ENCODE measurements at places on chromosomes 3 and 15.

- no peak for DNase-seq
Observed at GRCh38 chr3:2870724-2871333, 239.3 kb downstream of the IL5RA start.

DNA sequence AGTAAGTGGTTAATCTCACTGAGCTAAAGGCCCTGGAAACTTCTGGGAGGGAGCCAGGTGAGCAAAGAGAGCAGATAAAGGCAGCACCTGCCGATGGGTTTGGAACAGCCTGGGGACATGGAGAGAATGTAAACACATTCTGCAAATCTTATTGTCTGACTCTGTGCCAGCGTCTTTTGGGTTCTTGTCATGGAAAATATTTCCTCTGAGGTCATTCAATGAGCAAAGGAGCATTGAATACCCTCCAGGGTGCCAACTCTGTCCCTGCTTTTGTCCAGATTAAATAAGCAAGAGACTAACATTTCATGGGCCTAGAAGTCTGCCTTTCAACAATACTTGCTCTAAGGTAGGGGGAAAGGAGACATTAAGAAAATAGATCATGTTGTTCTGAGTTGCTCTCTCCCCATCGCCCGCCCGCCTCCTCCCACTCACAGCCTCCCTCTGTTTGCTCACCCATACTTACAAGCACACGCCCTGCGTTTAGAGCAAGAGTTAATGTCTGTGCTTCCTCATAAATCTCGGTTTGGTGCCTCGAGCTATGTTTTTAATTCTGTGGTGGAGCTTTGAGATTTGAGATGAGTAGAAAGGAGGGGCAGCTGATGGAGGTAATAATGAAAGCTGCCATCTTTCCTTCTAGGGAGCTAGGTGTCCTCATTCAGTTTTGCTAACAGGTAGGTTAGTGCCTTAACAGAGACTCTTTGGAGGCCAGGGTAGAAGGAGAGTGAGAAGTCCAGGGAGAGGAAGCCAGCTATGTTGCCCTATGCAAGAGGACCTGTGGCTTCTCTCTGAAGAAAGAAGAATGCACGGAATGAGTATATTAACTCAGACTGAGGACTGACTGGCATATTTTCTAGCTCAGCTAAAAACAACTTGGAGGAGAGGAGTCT lies 132.9 kb downstream of the TPRG1 start:
- peak; percentile 60 for DNase-seq

DNA sequence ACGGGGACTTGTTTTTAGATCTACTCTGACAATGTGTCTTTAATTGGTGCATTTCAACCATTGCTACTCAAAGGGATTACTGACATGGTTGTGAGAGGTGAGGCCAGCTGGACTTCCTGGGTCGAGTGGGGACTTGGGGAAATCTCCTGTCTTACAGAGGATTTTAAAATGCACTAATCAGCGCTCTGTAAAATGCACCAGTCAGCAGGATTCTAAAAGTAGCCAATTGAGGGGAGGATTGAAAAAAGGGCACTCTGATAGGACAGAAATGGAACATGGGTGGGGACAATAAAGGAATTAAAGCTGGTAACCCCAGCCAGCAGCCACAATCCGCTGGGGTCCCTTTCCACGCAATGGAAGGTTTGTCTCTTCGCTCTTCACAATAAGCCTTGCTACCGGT lies 122.5 kb upstream of the SNRPN start:
- no peak for DNase-seq

- no peak for DNase-seq
Observed at GRCh38 chr3:138949445-138950005, 2.5 kb downstream of the FOXL2NB start.

GRCh38 chr3:58005669-58006068 lies 2.6 kb upstream of the FLNB start:
- DNase-seq, result peak; percentile 33

- peak; percentile 84 for DNase-seq
Observed at GRCh38 chr3:129428376-129429079, at the start of gene EFCAB12. TSS of gene EFCAB12 (minus strand) at chr3:129428636. CDS start at chr3:129428488, 148 bp downstream.

- no peak for DNase-seq
Observed at GRCh38 chr15:49135342-49135857, 20.0 kb downstream of the COPS2 start.

DNA sequence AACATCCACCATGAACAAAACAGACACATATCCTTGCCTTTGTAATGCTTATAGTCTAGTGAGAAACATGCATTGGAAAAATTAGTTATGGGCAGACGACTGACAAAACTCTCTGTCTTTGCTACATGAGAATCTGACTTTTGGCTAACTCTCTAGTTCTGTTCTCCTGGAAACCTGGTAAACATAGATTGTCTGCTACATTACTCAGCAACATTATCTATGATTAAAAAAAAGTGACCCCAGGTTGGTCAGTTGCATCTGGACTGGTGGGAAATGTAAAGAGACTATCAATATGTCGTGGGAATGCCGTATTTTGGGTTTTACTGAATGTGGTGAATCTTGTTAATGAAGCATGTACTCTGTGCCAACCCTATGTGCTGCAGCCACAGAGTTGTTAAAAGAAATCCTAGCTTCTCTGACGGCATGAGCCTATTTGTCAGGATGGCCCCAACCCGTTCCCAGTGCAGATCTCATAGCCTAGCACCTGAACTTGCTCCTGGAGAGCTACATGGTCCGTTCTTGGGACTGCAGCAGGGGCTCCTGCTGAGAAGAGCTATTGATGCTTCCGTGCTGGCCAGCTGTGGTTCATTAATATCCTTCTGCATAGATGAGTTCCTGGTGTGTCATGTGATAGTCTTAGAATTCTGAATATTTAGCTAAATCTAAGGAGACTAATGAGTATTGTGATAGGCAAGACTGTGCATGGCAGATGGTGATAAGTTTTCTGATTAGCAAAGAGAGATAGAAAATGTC lies 311.7 kb upstream of the ZNF717 start:
- DNase-seq, result no peak

- no peak for DNase-seq
Observed at GRCh38 chr3:11565932-11566331, 77.8 kb downstream of the VGLL4 start.

- DNase-seq, result peak; percentile 85
Observed at GRCh38 chr3:129651435-129652202, 45.1 kb upstream of the PLXND1 start.

- DNase-seq, result no peak
Observed at GRCh38 chr3:133828576-133829309, 23.1 kb downstream of the SRPRB start.

GRCh38 chr3:150327678-150328653 lies 80.1 kb upstream of the TSC22D2 start:
- no peak for DNase-seq

DNA sequence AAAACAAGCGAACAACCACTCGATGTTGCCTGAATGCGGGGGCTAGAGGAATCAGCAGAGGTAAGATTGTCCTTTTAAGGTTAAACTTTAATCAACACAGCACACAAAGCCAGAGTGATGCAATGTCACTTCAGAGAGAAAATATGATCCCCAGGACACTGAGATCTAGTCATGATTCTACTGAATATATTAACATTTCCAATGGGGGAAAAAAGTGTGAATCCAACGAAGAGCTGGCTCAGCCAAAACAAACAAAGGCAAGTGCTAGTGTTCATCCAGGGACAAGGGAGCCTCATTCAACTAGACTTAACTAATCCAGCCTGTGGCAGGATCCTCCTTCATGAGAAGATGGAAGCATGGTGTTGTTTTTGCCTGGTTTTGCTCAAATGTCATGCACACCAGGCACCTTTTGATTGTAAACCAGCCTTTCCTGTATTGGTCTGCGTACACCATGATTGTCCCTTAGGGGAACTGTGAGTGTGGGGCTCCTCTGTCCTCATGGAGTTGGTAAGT lies 35.8 kb downstream of the SCG5 start:
- no peak for DNase-seq

DNA sequence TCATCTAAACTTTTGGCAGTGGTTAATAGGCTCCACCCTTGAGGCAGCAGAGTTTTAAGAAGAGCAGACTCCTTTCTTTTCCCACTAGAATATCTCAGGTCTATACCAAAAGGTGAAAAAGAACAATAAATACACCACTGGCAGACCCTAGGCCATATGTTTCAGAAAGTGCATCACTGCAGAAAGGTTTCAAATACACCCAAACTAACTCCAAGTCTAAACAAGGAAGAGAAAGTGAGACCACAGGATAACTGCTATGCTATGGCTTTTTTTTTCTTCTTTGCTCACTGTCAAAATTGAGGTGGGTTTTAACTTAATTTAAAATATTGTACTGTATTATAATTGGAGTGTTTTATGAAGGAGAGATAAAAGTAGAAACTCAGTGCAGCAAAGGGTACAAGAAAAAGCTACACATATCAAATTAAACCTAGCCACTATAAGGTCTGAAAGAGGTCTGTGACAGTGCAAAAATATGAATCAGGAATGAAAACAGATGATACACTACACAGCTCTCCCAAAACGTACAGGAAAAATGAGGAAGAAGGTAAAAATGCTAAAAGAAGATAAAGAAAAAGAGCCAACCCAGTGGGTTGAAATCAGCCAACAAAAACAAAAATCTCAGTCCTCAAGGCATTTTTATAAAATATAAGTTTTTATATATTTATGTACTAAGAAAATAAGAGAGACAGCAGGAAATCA lies 8.4 kb downstream of the SNX4 start:
- no peak for DNase-seq

DNA sequence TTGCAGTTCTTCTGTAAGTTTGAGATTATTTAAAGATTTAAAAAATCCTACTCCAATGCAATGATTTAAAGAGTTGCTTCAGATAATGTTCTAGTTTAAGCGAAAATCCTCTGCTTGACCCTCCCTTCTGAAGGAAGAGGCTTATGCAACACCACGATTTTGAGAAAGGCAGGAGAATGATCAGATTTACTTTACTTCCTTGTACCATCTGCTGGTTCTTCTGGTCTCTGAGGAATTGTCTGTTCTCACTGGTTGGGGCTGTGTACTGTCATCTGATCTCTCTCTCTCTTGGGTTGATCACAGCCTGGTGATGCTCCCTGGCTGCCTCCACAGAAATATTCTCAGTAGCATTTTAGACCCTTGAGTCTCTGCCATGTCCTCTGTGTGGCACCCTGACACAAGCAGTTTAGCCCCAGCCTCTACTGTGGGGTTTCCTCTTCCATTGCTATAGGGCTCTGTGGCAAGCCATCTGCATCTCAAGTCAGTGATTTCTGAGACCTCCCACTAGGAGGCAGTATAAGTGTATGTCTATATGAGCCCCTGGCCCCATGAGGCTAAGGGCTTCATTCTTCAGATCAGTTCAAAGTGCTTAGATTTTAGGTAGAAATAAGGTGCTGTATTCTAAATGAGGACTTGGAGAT lies 50.8 kb upstream of the PLAAT1 start:
- no peak for DNase-seq

- no peak for DNase-seq
Observed at GRCh38 chr3:76369170-76369569, 583.8 kb upstream of the ZNF717 start.

DNA sequence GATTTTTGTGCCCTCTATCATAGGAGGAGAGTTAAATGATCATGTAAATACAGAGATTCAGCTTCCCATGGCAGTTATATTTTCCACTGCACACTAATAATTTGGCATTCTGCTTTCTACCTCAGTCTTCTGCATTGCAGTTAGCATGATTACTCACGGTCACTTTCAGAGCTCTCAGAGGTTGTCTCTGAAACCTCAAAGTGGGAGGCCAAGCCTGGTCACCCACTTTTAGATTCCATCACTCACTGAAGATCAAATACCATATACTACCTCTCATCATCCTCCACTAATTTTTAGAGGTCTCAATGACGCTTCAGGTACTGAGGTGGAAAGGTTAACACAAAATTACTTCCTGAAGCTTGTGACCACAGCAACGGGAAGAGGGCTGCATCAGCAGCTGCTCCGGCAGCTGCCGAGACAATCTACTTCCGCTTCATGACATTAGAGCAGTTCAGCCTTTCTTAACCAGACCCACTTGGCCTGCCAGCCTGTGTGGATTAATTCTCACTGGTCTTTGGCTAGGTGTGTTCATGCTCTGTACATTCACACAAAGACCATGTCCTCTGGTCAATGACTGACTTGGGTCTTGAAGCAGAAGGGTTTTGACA lies 416.4 kb upstream of the PDZRN3 start:
- DNase-seq, result no peak

GRCh38 chr3:194688200-194688740 lies 2.6 kb downstream of the FAM43A start:
- no peak for DNase-seq

DNA sequence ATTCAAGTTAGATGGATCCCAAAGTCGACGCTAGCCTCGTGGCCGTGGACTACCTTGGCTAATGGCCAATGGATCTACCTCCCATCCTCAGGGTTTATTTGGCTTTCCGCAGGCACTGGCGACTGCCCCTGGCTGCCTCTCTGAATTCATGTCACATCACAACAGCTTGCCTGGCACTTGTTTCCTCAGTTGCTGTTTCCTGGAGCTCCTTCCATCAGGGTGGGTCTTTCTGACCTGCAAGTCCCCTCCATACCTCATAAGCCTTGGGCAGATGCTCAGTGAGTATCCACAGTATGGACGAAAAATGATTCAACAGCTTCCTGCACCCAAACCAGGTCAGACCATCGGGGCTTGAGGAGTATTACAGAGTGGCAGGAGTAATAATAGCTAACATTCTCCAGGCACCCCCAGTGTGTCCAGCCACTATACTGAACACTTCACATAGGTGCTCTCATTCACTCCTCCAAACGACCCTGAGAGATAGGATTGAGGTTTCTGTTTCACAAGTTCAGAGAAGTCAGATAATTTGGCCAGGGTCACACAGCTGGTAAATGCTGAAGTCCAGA lies 311.5 kb downstream of the TLE3 start:
- DNase-seq, result no peak

DNA sequence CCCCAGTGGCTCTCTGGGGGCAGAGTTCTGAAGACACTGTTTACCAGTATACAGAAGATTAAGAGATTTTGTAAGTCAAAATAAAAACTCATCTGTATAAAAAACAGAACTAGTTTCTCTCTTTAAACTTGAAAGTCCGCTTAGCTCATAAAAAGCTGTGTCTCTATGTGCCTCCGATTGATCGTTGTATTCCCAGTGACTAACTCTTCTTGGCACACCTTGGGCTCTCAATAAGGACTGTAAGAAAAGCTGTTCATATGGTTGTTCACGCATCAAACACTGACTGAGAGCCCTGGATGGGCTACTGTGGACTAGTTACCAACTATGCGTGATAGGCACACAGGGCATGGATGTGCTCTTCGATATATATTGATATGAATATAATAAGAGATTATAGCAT lies 107.9 kb downstream of the P3H2 start:
- no peak for DNase-seq

DNA sequence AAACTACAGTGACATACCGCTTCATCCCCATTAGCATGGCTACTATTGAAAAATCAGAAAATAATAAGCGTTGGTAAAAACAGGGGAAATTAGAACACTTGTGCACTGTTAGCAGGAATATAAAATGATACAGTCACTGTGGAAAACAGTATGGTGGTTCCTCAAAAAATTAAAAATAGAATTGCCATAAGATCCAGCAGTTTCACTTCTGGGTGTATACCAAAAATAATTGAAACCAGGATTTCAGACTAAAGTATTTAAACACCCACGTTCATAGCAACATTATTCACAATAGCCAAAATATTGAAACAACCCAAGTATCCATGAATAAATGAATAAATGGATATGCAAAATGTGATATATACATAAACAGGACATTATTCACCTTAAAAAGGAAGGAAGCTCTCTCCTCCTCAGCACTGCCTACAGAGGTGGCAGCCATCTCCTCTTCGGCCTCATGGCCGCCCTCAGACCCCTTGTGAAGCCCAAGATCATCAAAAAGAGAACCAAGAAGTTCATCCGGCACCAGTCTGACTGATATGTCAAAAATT lies 34.1 kb downstream of the NGLY1 start:
- DNase-seq, result no peak
